M059J (cell line): ENCODE measurements at places on chromosomes 13 and 19. TPM values are rescaled to one million over a fixed set of nuclear protein-coding genes. Genes with fewer than 3 reads are reported as not detected.

- peak; percentile 8 for DNase-seq
These were observed 418.0 kb downstream of the NDFIP2 start for GRCh38 chr13:79898996-79899395.

DNA sequence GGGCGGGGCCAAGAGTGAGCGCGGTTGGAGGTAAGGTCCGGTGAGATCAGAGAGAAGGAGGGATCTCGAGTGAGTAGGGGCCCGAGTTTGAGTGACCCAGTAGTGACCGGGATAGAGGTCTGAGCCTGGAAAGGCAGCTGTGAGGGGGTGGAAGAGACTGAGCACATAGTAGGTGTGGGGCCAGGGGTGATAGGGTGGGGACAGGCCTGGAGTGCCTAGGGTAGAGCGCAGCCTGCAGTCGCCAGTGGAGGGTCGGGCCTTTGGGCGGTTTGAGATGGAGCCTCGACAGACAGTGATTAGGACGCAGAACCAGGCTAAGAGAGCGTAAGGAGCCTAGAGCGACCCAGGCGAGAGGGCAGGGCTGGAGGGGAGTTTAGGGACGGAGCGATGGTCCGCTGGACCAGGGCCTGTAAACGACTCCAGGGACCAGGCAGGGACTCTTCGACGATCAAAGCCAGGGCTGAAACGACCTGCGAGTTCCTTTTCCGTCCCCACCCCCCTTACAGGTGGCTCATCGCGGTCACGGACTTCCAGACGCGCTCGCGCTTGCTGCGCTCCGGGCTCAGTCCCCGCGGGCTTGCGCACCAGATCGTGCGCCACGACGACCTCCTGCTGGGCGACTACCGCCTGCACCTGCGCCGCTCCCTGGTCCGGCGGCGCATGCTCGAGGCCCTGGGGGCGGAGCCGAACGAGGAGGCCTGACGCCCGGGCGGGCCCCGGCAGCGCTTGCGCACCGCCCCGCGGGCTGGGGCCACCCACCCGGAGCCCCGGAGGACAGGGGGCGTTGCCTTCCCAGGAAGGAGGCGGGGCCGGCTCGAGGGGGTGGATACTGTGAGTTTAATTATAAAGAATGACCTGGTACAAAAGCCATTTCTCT lies 9.4 kb downstream of the C19orf81 start:
- DNase-seq = peak; percentile 55

The HCN2 gene
- total RNA-seq = 0.42 and 1.4 TPM in 2 replicates

GRCh38 chr19:46298479-46299003 lies 1.7 kb downstream of the HIF3A start:
- no peak for DNase-seq

The RPL18 gene
- total RNA-seq = 1,286 and 1,602 TPM in 2 replicates

- DNase-seq = peak; percentile 39
These were observed 285.8 kb downstream of the MYO16 start for GRCh38 chr13:108915095-108915633.

The IQCN gene
- 0.10 TPM in 1 of 2 replicates, not detected in the other for total RNA-seq

The ZNF558 gene
- total RNA-seq = 4.5 and 20.4 TPM in 2 replicates

GRCh38 chr13:61779456-61779855 lies 363.8 kb upstream of the PCDH20 start:
- no peak for DNase-seq

The LCP1 gene
- total RNA-seq = 21.3 and 29.6 TPM in 2 replicates

- DNase-seq = peak; percentile 32
These were observed 131.5 kb downstream of the SHISA2 start for GRCh38 chr13:25920277-25920676.

GRCh38 chr13:46339035-46339666 lies 47.9 kb downstream of the RUBCNL start:
- peak; percentile 89 for DNase-seq

The FCER2 gene
- total RNA-seq = not detected in 2 replicates

DNA sequence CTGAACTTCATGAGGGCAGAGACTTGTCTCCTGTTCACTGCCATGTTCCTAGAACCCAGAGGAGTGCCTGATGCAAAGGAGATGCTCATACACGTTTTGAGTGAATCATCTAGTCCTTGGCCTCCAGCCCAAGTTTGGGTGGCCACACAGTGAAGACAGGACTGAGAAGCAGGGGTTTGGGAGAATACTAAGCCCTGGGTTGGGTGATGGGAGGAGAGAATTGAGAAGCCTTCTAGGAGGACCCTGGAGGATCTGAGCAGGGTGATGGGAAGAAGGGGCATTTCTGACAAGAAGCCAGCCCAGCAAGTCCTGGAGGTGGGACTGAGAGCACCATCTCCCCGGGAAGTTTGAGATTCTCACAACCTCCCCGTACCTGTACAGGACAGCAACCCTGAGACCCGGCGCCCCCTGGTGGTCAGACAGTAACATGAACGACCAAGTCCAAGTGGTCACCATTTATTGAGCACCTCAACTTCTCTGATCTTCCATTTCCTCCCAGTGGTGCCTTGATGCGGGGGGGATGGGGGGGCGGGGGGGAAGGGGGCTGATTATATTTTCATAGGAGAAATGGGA lies 11.0 kb downstream of the CTU1 start:
- DNase-seq = peak; percentile 67

GRCh38 chr13:102854675-102855074 lies 8.8 kb downstream of the ERCC5 start:
- no peak for DNase-seq

DNA sequence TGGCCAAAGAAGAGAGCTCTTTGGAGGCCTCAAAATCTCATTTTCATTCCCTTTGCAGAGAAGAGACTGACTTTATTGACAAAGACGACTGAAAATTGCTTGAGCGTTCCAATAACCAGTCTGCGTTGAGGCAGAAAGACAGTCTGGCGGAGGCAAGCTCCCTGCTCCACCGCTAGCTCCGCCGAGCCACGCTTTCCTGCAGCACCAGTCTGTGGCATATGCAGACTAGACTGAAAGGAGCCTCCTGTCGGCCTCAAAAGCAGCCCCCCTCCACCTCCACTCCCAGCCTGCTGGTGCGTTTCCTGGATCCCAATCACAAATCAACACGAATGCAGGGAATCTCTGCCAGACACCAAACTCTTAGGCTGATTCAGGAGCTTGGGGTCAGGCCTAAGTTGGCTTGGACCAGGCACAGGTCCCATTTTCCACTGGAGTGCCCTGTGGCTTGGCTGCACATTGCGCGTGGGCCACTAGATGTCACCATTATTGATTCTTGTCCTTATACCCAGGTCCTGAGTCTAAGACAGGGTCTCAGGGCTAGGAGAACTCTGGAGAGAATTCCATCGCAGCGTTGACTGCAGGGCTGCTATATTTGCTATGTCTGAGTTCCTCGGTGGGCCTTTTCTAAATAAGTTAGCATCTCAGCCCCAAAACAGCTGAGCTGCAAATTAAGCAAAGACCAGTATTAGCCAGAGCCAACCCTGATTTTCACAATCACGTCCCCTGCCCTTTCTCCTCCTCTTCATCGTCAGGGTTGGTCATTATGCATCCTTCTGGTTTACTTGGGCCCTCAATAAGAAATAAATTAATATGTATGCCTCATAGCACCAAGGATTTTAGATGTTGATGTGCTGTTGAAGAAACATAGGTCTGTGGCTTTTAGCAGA lies 5.2 kb upstream of the ZNF507 start:
- DNase-seq = peak; percentile 48

DNA sequence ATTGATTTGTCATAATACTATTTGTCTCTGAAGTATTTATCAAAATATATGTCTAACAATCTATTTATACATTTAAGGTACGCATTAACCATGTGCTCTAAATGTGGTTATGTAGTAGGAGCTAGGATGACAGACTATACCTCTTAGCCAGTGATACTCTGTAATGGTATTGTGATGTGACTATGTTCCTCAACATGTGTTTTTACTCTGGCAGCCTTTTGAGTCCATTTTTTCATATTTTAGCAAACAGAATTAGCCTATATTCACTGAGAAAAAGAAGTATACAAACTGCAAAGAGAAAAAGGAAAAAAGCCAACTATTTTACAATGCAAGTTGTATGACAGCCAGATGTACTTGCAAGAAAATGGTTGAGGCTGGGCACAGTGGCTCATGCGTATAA lies 26.7 kb downstream of the MAB21L1 start:
- no peak for DNase-seq

DNA sequence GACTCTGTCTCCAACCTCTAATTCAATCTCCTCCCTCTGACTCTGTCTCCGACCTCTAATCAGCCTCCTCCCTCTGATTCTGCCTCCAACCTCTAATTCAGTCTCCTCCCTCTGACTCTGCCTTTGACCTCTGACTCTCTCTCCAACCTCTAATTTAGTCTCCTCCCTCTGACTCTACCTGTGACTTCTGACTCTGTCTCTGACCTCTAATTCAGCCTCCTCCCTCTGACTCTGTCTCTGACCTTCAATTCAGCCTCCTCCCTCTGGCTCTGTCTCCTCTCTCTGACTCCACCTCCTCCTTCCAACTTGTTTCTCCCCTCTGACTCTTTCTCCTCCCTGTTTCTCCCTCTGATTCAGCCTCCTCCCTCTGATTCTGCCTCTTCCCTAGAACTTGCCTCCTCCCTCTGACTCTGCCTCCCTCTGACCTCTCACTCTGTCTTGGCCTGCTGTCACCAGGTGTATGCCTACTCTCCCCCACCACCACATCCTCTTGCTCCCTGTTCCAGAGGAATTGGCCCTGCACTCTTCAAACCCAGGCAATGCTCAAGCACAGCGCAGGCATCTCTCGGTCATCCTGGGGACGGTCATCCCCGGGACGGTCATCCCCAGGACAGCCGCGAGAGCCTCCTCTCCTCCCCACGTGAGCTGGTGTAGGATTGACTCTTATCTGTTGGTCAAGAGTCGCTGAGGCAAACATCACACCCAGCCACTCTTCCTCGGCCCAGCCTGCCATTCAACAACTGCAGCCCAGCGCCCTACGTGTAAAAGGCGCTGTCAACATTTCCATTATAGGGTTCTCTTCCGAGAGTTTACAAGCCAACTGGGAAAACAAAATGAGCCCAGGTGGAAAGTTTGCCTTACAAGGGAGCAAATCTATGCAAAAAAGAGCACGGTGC lies 60.2 kb downstream of the ZIC5 start:
- no peak for DNase-seq

The IL27RA gene
- 2.3 and 4.8 TPM in 2 replicates for total RNA-seq

The ZNF616 gene
- 8.0 and 8.9 TPM in 2 replicates for total RNA-seq

GRCh38 chr13:22082437-22083100 lies 411.7 kb downstream of the FGF9 start:
- no peak for DNase-seq

- no peak for DNase-seq
These were observed 79.7 kb downstream of the EFNB2 start for GRCh38 chr13:106455777-106456176.

DNA sequence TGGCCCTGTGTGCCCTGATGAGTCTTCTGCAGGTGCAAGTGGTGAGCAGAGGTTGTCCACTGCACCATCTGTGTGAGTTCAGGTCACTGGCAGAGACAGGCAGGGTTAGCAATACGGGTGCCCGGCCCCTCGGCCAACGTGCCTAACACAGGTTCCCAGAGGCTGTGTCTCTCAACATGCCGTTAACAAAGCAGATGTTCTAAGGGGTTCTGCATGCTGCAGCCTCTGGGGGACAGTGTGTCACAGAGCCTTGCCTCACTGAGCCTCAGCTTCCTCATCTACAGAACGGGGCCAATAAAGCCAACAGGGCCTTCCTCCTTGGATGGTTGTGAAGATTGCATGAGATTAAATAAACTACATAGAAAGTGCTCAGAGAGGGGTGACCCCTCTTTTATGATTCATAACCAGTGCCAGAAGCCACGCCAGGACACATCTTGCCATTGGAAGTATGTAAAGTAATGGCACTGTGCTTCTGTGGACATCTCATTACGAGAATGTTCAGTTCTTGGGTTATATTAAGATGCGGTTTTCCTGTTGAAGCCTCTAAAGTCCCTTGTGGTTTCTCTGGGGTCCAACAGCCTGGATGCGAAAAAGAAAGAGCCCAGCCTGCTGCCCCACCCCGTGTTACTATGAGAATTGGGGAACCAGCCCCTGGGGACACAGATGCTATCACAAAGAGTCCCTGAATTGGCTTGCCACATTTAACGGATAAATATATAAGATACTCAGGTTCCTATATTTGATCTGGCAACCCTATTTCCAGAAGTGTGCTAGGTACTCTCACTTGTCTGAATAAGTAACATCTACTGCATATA lies 11.2 kb upstream of the ARHGEF18 start:
- no peak for DNase-seq
